ENCODE measurements at places on chromosomes 5 and 9.

DNA sequence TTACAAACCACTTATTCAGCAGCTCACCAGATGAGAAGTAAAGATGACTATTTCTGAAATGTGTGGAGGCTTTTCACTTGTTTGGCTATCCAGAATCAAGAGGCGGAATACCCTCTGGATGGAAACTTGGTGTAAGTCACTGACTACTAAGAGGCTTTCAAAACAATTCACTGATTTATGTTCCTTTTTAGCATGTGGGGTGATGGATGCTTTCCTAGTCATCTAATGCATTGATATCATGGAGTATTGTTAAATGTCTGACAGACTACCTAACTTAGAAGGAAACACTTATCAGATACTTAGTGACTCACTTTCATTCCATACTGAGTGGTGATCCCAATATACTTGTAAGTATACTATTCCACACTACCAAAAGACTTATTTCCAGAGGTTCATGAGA, 141.4 kb downstream of the PLK2 start:
- DNase-seq, result no peak

DNA sequence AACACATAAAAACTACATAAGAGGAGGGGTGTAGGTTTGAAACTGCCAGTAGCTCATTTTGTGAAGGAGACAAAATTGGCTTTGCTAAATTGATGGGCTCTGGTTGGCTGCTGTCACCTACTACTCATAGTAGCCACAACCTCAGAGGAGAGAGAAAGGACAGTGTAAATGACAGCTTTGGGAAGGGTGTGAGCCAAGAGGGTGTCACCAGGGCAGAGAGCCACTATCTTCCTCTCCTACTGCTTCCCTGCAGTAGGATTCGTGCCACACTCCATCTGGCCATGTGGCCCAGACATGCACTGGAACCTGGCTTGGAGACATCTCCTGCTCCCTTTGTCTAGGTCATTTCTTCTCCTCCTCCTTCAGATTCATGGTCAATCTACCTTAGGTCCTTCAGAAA, 455.9 kb downstream of the ENC1 start:
- no peak for DNase-seq

DNA sequence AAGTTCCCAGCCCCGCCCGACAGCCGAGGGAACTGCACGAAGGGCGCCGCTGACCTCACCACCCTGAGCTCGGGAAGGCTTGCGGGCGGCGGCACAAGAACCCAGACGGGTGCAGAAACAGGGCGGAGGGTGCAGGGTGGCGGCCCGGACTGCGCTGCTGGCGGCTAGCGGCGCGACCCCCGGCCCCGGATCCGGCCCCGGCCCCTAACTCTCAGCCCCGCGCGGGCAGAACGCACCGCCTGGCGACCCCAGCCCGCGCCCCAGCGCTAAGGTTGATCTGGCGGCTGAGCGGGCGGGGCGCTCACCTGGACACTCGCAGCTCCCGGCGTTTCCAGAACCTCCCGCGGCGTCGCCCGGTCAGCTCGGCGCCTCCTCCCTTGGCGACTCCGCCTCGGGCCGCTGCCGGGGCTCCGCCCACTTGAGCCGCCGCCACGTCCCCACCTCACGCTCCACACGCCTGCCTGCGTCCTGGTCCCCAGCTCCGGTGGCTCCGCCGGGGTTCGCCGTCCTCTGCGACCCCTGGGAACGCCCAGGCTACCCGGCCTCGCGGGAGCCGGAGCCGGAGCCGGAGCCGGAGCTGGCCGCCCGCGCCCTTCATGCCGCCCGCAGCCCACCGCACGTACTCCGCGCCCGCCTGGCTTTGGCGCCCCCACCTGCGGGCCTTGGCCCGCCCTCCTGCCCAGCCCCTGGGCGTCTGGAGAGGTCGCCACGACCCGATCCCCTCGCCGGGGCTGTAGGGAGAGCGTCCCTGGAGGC, at the start of gene P4HA2:
P4HA2 (minus strand) TSS at position 369 of the 756 bp plus-strand sequence. CDS start 9,227 bp downstream, outside the sequence.
- peak; percentile 87 for DNase-seq

GRCh38 chr5:87195104-87195591, 72.5 kb upstream of the RASA1 start:
- no peak for DNase-seq

- no peak for DNase-seq
These were observed 130.3 kb downstream of the NSG2 start for GRCh38 chr5:174175716-174176268.

- no peak for DNase-seq
These were observed 334.5 kb upstream of the ITGA1 start for GRCh38 chr5:52453176-52453575.

DNA sequence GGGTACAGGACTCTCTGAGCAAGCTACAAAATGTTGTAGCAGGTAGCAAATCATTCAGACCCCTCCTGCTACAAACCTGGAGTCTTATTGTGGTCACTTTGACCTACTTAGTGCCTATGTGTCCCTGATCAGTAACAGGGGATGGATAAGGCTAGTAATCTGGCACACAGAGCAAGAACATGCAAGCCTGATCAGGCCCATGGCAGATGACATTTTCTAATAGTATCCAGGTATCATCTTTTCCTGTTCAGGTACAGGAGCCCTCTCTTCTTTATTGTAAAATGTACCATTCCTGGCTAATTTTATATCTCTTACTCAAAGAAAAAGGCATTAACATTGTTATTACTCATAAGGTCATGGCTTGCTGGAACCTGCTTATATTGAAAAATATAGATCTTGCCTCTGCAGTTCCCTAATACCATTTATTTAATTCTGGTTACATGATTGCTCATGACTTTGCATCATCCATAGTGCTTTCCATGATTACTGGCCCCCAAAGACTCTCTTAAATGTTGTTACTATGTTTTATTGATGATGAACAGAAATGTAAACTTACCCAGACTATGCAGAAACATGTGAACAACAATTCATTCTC, 18.2 kb upstream of the CCNH start:
- DNase-seq, result no peak

DNA sequence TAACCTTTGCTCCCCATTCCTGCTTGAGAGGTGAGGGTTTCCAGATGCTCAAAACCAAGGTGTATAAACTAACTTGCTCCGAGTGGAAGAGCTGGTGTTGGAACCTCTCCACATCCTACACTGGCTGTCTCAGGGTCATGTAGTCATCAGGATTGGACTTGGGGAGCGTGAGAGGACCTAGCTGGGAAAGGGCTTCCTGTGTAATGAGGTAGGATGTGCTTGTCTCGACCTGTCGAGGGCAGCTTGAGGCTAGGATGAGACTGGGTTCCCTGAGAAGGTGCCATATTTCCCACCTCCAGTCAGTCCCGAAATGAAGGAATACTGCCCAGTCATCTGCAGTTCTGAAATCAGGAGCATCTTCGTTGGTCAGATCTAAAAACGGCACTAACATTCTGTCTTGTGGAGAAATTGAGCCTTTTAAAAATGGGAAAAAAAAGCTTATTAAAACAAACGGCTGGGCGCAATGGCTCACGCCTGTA, 1.3 kb downstream of the CCNI2 start:
- no peak for DNase-seq

DNA sequence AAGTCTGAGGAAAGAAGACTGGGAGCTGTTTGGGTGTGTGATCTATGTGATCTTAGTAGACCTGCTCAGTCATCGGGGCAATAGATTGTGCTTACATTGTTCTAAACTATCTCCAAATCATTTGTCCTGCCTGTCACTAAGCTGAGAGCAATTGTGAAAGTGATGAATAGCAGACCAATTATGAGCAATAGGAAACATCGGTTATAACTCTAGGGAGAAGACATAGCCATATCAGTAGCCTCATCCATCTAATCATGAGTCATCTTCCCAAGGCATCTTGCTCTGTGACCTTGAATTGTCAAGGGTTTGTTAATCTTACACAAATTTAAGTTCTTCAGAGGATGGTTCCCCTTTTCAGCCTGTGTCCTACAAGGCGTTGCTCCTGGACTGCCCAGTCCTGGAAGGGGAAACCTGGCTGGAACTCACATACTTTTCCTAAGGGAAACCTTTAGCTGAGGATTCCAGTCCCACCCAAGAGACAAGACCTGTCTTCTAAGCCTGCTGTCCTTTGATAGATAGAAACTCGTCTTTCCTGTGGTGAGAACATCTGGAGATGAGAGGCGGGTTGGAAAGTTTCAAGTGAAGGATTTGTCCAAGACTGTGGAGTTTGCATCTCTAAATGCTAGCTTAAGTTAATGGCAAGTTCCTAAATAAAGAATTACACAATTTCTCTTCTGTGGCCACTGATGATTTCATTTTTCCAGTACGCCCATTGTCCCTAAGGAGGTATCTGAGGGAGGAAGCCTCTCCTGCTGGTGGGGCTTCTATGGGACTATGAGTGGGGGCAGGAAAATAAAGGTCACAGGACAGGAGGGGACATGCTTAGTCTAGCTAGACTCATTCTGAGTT, 53.9 kb upstream of the TRIM32 start:
- DNase-seq, result no peak

DNA sequence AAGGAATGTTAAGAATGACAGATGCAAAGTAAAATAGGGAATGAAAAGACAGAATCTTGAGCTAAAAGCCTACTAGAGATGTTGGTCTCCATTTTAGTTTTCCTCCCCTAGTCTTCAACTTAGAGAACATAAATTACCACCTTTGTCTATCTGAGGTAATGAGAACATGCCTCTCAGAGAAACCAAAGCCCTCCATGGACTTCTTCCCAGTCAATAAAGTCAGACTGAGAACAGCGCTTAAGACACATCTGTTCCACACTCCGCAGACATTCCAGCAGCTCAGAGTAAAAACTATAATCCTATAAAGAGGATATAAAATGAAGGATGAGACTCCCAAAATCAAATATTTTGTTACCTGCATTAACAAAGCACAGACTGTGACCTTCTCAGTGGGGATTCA, 79.2 kb downstream of the DPYSL3 start:
- no peak for DNase-seq

- no peak for DNase-seq
These were observed at the start of gene IRX1 for GRCh38 chr5:3595006-3595961. Gene IRX1, plus strand, starts transcription at chr5:3595832. Its CDS starts 274 bp downstream, at chr5:3596106.

GRCh38 chr5:168106008-168106761, 185.3 kb upstream of the WWC1 start:
- no peak for DNase-seq

GRCh38 chr5:68529581-68529980, 314.0 kb downstream of the PIK3R1 start:
- no peak for DNase-seq

- DNase-seq, result no peak
These were observed 81.1 kb downstream of the PTPN3 start for GRCh38 chr9:109417054-109417453.

DNA sequence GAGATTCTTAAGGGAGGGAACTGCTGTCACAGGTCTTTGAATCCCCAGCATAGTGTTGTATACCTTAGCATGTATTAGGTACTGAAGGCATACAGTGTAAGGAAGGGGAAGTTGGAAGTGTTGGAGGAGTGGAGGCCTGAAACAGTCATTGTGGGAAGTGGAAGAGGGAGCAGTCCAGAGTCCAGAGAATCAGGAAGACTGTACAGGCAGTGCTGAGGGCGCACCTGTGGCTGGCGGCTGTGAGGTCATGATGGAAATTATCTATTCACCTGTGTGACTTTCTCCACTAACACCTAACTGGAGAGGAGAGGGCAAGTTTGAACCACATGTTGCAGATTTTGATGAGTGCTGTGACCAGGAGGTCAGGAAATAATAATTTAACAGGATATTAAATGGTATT, 119.7 kb upstream of the NIPBL start:
- no peak for DNase-seq

GRCh38 chr9:98135938-98136337, 16.9 kb upstream of the TRIM14 start:
- DNase-seq, result no peak

- no peak for DNase-seq
These were observed 54.0 kb upstream of the FKTN start for GRCh38 chr9:105503881-105504280.

DNA sequence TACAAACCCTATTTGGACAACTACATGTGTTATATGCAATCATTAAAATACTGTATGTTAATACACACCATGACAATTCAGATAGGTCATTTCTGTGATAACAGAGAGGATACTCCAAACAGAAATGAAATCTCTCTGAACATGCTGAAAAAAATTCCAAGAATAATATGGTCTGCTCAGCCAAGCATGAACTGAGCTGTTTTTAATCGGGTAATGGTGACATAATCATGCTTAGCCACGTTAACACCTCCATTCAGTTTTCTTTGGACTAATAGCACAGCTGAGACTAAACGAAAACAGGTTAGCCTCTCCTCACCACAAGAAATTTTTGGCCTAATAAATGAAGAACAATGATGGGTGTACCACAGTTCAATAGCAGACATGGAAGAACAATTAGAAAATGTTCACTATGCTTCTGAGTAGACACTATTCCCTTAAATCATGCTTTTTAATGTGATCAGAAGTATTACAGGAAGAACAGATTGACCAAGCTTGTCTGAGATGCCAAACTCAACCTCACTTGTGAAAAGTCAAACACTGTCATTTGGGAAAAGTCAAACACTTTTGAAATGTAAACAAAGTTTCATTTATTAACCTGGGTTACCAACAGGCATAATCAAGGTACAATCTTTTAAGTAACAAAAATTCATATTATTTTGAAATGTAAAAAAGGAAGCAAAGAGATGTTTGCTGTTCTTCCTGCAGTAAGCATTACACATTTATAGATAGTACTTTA, 19.4 kb downstream of the RAB14 start:
- DNase-seq, result no peak

DNA sequence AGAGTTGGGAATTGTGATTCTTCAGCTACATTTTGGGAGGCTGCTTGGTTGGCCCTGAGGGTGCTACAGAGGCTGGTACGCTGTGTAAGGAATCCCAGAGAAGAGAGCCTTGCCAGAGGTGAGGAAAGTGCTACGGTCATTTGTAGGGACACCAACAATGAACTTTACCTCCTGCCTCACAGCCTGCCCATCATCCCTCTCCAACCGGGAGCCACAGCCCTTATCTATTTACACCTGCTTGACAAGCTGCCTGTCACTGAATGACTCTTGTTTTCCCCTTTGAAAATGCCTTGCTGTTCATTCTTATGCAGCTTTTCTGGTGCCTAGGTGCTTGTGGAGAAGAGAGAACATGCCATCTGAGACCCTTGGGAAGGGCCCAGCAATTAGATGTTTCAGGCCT, 110.8 kb downstream of the PCSK1 start:
- DNase-seq, result no peak

GRCh38 chr9:123679330-123679987, 250.5 kb downstream of the DENND1A start:
- DNase-seq, result peak; percentile 96

- no peak for DNase-seq
These were observed 27.8 kb downstream of the TMEM167A start for GRCh38 chr5:83049370-83049885.

DNA sequence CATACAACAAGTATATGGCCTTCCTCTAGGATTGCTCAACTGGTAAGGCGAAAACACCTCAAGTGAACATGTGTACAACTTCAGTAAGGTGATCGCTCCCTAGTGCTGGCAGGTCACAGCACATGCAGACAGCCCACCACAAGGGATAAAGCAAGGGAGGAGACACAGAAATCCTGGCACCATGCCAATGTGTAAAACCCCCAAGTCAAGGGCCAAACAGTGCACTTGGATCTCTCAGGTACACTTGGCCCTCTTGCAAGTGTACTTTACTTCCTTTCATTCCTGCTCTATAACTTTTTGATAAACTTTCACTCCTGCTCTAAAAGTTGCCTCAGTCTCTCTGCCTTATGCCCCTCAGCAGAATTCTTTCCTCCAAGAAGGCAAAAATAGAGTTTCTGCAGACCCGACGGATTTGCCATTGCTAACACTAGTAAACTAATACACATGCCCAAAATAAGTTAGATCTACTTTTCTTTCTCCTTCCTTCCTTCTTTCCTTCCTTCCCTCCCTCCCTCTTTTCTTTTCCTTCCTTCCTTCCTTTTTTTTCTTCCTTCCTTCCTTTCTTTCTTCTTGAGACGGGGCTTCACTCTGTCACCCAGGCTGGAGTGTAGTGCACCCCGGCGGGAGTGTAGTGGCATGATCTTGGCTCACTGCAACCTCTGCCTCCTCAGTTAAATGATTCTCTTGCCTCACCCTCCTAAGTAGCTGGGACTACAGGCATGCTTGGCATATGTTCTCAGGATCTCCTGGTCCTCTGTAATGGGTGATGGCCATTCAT, 6.8 kb upstream of the LNPEP start:
- no peak for DNase-seq

Data from RPMI8226 (cell line).